ENCODE measurements at places on chromosomes 7 and 10. TPM values are rescaled to one million over a fixed set of nuclear protein-coding genes. Genes with fewer than 3 reads are reported as not detected.

DNA sequence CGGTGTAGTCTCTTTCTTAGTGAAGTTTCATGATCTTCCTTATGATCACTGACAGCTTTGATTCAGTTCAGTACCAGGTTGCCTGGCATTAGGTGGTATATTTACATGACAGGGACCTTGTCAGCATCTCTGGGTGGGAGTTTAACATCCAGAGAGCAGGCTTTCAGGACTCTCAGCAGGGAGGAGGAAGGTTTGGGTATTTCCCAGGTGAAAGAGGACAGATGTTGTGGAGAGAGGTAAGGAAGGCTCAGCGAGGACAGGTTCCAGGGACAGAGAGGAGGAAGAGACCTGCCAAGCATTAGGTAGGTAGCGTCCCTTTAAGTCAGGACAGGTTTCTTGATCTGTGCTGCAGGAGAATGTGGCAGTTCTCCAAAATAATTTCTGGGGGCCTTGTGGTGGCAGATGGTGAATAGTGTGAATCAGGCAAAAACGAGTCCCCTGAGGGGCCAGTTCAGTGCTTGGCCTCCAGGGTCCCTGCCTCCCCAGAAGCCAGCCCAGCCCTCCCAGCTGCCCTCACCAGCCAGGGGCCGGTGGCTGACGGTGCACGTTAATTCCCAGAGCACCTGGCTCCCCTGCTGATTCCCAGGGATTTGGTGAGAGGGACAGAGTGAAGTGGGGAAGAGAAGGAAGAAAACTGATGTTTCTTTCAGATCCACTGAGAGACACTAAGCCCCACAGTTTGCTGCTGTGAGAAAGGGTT, 82.0 kb downstream of the VWC2 start:
- no peak for DNase-seq

CFAP46 gene
- total RNA-seq: 3.1 TPM

DNA sequence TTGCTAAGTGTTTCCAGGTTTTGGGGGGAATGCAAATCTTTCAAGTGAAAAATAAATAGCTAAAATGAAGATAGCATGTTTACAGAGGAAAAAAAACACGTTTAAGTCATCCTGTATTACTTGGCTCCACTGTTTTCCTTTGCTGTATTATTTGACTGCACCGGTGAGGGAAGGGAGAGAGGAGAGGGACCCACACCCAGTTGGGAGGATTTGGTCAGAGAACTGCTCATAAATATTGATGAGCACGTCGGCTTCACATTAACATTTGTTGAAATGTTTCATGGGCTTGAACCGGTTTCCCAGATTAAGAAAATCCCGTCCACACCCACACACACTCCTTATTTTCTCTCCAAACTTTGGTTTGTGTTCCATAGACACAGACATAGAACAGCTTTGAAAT, 493.8 kb upstream of the MGMT start:
- no peak for DNase-seq

- no peak for DNase-seq
Observed at GRCh38 chr10:77894058-77894457, 32.5 kb downstream of the DLG5 start.

CAV2 gene
- total RNA-seq: 8.5 TPM
